Left colon (tissue), 2 donors: ENCODE measurements at places on chromosomes 7 and 10. TPM values are rescaled to one million over a fixed set of nuclear protein-coding genes. Genes with fewer than 3 reads are reported as not detected.

- no peak for DNase-seq
Observed at GRCh38 chr7:135774284-135774683, 25.7 kb upstream of the FAM180A start.

DNA sequence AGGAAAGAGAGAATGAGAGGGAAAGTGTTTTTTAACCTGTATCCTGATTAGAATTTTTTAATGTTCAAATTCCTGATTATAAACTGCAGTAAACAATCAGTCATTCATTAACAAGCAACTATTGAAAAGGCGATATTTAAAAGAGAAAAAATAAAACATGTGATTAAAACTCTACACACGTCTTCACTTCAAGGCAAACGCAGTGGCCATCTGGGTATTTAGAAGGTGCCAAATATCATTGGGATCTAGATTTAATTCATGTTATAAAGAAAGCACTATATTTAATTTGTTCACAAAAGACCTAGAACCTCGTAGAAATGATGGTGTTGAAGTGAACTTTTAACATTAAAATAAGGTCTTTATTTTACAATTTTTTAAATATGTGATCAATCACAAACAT, 189.4 kb upstream of the KLF14 start:
- no peak for DNase-seq

DNA sequence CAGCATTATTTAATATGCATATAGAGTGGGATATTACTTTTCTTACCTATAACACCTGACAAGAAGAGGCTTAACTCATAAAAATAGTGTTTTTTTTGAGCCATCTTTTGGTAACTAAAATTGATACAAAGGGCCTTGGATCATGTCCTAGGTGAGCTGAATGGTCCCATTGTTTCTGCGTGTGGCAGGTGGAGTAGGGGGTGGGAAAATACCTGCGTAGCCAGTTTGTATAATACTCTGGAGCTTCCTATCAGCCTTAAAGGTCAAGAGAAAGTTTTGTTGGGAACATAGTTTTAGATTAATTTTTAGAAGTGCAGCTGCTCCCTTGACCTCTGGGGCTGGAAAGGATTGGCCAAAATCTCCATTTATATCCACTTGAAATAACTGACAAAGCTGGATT, 244.6 kb downstream of the PHTF2 start:
- DNase-seq: no peak

DNA sequence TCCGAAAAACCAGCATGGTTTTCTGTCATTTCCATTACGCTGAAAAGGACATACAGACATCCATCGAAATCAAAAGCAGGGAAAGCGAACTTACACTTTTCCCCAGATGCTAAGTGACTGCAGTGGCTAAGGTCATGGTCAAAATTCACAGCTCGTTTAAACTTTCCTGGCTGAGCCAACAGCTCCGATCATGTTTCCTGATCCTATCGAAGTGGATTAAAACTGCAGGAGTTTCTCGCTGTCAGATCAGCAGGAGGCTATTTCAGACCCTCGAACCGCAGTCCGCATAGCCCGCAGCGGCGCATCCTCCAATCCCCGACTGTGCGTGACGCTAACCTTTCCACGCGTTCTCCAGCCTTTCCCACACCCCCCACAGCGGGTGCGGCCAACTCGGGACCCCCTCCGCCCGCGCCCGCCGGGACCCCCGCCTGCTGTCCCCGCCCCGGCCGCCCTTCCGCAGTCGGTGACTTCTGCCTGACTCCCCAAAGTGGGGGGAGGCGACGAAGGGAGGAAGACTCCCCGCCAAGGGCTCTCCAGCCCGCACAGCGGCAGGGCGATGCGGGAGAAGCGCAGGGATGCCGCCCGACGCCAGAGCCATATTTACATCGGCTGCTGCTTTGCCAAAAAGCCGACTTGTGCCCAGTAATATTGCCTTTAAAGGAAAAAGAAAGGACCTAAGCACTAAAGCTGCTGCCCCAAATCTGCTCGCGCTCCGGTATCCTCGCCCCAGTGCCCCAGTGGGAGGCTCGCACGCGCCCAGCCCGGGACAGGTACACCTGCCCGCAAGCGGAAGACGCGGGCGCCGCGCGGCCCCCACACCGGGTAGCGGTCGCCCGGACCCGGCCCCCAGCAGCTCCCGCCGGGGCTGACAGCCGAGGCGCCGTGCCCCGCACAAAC, 1.2 kb downstream of the PIP4K2A start:
- DNase-seq: no peak

The ZNF679 gene
- total RNA-seq: not detected
